GM18507 (cell line): ENCODE measurements at places on chromosomes 2 and 18.
A peak's percentile ranks its signal among the peaks of the same experiment; 100 is the strongest.

- DNase-seq = no peak
Measured at GRCh38 chr2:205688417-205689200, 6.3 kb downstream of the NRP2 start.

GRCh38 chr2:83578405-83578804 is 880.7 kb downstream of the SUCLG1 start:
- no peak for DNase-seq

DNA sequence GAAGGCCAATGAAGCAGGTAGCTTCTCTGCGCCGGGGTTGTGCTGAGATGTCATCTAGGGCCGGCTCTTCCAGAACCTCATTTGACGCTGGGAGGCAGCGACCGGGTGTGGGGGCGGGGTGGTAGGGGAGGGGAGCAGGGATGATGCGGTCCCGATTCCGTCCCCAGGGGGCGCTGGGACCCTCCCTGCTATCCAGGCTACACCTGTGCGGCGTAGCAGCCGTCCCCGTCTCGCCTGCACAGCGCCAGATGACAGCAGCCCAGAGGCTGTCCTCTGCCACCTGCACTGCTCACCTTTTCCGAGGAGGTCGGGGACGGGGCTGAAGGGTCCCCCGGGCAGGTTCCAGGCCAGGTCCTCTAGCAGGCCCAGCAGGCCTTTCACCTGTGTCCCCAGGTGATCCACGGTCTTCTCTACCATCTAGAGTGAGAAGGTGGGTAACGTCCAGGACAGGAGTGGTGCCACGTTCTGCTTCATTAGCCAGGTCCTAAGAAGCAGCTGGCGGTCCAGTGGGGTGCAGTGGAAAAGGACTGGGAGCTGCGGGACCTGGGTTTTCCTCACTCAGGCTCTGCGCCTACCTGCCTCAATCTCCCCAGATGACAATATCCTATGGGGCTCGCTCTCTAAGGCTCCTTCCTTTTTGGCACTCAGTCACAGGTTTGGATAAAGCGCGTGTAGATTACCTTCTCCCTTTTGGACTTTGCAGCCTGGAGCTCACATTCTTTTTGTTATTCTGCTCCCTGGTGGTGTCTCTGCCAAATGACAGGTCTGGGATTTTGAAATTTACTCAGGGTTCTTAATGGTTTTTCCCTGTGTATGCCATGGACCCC is 56.0 kb upstream of the RAB6C start:
- no peak for DNase-seq

DNA sequence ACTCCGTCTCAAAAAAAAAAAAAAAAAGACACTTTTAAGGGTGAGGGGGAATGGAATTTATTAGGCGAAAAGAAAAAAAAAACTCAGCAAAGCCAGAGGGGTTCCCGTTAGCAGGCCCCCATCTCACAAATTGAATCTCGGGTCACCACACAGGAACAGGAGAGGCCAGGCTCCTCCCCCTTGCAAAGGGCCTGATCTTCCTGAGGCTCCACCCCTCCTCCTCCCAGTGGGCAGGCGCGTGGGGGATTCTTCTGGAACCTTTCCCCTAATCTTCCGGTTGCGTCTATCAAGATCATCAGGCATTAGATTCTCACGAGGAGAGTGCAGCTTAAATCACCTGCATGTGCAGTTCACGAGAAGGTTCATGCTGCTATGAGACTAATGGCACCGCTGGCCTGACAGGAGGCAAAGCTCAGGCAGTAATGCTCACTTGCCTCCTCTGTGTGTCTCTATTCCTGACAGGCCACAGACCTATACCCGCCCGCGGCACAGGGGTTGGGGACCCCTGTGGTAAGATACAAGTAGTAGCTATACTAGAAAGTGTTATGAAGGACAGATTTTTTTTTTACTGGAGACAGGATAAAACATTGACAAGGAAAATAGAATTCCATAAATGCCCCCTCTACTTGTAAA is 45.8 kb downstream of the TAF4B start:
- DNase-seq = no peak

- no peak for DNase-seq
Measured at GRCh38 chr18:76347341-76347740, 147.7 kb downstream of the ZNF516 start.

DNA sequence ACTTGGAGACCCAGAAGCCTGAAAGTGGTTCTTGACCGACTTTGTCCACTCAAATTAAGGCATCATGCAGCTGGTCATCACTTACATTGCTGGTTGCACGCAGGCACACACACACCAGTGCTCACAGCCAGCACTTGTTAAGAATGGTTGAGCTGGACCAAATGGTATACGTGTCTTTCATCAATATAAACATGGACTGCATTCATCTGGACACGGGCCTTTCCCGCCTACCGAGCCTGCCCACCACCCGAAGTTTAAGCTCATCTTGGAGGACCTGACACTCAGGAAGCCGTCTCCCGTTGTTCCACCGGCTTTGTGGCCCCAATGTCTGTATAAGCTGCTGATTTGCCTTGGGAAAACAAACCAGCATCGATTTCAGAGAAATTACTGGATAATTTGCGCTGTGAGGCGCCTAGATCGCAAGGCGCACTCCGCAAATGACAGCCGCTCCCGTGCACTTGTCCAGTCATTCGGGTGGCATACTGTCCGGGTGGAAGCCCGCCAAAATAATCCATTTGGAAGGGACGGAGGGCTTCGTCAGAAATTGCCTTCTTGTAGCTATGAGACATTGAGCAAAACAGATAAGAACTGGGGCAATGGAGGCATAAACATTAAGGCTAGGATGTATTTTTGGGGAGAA is 40.1 kb upstream of the AKAIN1 start:
- no peak for DNase-seq

- no peak for DNase-seq
Measured at GRCh38 chr2:237863689-237864443, 4.4 kb downstream of the RAMP1 start.

GRCh38 chr2:9753276-9753600 is 90.0 kb upstream of the TAF1B start:
- DNase-seq = peak; percentile 67

- no peak for DNase-seq
Measured at GRCh38 chr18:63683890-63684289, 18.9 kb upstream of the SERPINB11 start.

DNA sequence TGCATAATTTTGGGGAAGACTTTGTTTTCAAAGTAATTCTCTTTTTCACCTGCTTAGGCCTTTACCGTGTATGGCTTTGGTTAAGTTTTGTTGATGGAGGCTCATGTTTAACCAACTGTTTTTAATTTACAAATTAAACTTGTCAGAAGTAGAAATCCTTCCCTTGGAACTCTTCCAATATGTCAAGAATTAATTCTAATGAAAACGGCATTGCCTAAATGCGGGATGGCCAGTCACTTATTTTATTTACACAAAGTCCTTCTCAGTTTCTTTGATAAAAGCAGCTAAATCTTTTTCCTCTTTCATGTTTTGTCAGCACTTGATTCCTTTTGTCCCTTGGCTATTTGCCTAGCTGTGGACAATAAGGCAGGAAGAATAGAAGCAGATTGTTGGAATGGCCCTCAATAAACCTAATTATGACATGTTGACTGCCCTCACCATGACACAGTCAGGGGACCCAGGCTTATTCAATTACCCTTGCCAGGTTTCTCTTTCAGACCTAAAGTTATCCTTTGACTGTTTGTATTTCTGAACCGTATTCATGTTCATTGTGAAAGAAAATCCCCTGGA is 26.3 kb downstream of the PAX3 start:
- DNase-seq = no peak
